Myocyte (in vitro differentiated cells): ENCODE measurements at places on chromosomes 11 and 22.

GRCh38 chr11:112103446-112103845 is 16.8 kb downstream of the SDHD start:
- DNase-seq = no peak

- DNase-seq = no peak
Measured at GRCh38 chr11:31259797-31260196, 109.7 kb downstream of the DCDC1 start.

DNA sequence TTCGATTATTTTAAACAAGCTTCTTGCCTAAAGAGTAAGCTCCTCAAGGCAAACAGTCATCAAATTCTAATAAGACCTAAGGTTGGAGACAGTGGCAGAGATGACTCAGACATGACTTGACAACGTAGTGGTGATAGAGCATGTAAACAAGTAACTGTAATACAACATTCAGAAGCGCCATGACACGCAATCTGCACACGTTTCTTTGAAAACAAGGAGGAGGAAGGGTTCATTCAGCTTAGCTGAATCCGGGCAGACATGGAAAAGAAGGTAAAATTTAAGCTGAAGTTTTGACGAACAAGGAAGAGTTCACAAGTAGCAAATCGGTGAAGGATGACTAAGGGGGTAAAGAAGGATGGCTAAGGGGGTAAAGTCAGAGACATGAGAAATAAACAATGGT is 152.4 kb upstream of the ZC3H12C start:
- peak; percentile 53 for DNase-seq

DNA sequence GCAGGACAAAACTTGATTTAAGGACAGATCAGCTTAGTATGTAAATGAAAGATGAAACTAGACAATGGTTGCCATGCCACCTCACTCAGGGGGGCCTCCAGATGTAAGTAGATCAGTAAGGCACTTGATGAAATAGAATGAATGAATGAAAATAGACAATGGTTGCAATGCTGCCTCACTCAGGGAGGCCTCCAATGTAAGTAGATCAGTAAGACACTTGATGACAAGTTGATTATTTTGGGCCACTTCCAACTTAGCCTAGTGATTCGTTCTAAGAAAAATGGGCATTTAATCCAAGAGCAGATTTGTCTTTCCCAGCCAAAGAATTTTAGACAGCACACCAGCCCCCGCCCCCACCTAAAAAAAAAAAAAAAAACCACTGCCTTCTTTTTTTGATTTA is 19.2 kb upstream of the SLC5A12 start:
- DNase-seq = no peak

DNA sequence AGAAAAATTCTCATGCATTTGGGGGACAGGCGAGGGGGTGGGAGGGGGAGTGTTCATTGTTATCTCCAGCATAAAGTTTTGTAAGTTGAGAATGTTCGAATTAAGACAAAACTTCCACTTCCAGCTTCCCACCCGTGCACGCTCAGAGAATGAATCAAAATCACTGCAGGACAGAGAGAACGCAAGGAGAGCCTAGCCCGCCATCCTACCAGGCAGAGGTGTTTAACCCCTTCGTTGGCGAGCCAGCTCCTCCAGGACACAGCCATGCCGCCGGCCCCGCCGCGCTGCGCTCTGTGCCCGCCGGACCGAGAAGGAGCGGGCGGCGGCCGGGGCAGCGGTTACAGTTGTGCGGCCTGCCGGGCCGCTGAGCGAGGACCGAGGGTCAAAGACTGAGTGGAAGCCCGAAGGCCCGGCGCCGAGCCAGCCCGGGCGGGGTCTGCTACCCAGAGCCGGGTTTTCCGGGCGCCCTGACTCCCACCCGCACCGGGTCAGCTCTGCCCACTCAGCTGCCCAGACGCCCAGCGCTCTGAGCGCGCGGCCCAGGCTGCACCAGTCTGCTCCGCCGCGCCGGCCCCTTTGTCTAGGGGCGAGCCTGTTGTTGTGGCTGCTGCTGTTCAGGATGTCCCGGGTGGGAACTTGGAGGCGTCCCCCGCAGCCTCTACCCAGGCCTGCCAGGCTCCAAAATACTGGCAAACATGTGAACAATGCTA is at the start of gene NOX4:
NOX4 (minus strand) TSS at position 395 of the 710 bp plus-strand sequence; CDS start at position 266, 129 bp downstream.
- DNase-seq = peak; percentile 8

- no peak for DNase-seq
Measured at GRCh38 chr11:56948991-56949515, 39.7 kb upstream of the OR5AK2 start.

GRCh38 chr11:18618342-18619025 is 15.7 kb downstream of the SPTY2D1 start:
- DNase-seq = no peak

DNA sequence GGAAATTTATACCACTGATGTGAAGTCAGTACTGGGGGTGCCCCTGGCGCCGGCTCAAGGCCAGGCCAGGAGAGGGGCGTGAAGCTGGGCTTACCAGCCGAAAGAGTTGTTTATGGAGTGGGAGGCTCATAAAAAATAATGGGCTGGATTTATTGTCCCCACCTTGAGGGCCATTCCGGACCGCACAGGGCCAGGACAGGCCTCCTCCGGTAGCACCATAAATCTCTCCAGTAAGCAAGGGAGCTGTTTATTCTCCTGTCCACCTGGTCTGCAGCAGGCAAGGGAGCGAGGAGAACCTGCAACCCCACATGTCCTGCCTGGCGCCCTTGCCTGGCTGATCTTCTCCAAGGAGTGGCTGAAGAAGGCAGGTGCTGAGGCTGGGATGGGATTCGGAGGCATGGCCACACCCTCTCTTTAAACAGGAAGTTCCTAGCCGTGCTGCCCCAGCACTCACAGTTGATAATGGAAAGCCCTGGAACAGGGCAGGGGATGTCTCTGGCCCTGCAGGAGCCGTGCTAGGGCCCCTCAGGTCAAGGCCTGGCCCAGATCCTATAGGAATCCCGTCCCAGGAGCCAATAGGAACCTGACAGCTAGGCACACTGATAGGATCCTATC is 65.1 kb downstream of the SCUBE1 start:
- no peak for DNase-seq

DNA sequence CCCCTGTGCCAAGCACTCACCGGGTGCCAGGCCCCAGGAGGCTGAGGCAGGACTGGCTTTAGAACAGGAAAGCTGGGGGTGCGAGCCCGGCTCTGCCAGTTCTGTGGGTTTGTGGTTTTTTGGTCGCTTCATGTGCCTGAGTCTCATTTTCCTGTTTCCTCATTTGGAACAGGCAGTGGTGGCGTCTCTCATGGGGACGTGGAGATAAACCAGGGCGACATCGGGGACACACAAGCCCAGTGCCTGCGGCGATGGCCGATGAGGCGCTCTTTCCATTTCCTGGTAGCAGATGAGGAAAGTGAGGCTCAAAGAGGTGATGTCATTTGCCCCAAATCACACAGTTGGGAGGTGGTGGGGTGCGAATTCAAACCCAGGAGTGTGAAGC is 20.8 kb upstream of the CHKA start:
- DNase-seq = no peak

DNA sequence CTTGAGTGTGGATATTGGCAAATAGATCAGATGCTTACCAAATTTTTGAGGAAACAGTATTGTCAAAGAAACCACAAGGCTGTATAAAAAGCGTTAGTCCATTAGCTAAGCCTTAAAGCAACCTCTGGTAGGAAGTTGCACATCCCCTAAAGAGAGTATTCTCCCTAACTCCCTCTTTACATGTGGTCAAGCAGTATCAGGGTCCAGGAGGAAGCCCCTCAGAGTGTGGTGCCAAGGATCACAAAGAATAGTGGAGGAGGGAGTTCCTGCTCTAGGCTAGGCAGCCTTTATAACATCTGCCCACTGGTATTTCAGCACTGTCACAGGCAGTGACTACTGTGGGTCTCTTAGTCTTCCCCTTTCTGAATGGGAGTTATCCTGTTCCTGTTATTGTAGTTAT is 18.8 kb upstream of the AMPD3 start:
- no peak for DNase-seq

DNA sequence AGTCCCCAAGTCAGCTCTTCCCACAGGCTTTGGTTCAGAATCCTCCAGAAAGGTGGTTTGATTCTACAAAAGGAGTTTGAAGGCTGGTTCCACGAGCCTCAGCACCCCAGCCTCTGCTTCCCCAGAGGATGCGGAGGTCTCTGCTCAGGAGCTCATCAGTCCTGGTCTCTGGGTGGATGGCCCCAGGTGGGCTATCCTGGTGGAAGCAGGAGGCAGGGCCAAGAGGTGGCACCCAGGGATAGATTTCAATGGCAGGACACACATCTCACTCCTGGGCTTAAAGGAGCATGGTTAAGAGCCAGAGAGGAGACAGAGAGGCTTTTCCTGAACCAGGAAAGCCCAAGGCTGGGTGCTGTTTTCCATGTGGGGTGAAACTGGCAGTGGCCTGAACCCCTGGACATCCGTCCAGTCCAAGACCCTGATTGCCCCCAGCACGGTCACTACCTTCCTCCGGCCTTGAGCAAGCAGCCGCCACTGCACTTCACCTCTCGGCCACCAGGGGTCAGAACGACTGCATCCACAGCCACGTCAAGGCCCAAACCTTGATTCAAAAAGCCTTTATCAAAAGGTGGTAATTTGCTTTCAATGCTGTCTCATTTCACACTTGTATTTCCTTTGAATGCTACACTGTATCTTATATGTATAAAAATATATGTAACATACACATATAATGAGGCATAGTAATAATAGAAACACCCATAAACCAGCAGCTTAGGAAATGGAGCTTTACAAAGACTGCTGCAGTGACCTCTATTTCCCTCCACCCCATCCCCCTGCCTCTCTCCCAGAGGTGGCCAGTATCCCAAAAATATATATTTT is 19.3 kb upstream of the FXYD2 start:
- peak; percentile 62 for DNase-seq

GRCh38 chr22:23840026-23840425 is 1.2 kb upstream of the DERL3 start:
- peak; percentile 80 for DNase-seq

DNA sequence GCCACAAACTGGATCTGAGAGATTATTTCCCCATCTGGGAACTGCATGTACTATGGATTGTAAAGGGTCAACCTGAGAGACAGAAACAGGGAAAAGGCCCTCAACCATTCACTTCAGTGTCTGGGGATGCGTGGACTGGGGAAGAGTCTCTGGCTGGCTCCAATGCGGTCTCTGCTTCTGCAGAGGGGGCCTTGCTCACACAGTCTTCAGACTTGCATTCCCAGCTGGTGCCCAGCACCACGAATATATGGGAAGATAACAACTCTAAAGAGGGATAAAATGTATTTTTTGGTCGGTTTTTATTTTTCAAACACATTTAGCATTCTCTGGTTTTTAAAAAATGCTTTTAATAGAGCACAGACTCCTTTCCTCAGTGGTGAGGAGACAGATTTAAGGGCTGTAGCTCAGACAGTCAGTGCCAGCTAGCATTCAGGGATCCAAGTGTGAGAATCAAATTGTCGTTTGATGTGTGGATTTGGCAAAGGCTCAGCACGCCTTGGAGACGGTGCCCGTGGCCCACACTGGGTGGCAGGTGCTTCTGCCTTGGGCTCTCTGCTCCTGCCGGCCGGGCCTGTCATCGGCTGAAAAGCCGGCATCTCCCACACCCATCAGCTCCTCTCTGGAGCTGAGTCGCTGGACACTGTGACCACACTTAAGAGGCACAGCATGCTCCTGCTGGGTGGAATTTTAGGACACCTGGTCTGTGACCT is 8.0 kb upstream of the EFCAB6 start:
- DNase-seq = peak; percentile 56

DNA sequence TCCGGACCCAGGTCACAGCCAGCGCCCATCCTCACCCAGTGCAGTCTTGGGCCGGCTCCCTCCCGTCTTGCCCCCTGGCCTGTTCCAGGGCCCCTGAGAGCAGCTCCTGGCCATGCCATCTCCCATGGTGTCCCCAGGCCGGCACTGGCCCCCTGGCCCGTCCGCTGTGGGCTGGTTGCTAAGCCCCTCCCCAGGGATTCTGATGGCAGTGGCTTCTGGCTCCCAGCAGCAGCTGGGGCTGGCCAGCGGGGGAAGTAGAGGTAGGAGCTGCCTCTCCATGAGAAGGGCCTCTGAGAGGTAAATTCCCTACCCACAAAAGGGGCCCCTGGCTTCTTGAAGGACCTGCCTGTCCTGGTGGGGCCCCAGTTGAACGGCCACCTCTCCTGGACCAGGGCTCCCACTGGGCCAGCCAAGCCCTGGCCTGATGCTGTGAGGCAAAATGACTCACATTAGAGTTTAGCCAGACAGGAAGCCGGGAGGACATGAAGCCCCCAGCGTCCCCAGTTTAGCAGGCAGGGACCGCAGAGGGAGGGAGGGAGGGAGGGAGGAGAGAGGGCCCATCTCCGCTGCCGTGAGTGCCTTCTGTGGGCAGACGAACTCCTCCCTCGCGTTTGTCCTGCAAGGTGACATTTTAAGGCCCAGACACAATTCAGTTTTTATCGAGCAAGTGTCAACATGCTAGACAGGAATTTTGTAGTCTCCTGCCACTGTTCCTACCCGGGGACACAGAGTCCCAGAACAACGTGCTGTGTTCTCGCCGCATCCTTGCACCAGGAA is 32.9 kb upstream of the GAL start:
- DNase-seq = no peak

DNA sequence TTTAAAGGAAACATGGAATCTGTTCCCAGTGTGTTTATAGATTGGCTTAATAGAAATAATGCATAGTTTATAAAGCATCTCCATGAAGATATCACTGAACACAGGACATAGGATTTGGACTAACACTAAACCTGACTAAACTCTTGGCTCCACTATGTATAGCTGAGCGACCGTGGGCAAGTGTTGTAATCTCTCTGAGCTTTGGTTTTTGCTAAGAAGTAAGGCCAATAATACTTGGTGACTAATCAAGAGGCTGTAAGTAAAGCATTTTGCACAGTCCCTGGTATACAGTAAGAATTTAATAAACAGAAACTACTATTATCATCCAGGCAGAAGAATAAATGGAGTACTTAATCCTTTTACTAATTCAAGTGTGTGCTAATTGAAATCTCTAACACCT is 125.5 kb upstream of the MTMR2 start:
- no peak for DNase-seq

GRCh38 chr22:38873469-38874411 is 1.7 kb upstream of the CBX6 start:
- no peak for DNase-seq

- peak; percentile 14 for DNase-seq
Measured at GRCh38 chr11:2298795-2299761, 2.6 kb downstream of the C11orf21 start.

DNA sequence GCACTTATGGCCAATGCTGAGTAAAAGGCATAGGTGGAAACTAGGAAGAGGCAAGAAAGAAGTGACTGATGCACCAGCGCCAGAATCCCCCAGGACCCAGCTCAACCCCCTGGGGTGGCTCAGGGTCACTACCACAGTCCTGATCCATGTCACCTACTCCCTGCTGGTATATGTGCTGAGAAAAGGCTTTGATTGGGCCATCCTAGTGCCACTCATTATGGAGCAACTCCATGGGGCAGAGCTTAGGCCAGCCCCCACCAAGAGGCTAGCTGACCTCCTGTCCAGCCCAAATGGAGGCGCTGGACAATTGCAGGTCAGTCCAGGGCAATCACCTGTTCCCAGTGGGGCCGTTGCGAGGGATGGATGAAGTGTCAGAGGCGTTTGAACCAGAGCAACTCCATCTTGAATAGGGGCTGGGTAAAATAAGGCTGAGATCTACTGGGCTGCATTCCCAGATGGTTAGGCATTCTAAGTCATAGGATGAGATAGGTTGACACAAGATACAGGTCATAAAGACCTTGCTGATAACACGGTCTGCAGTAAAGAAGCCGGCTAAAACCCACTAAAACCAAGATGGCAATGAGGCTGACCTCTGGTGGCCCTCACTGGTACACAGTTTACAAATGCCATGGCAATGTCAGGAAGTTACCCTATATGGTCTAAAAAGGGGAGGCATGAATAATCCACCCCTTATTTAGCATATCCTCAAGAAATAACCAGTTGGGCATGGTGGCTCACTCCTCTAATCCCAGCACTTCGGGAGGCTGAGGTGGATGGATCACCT is 20.6 kb upstream of the DAGLA start:
- no peak for DNase-seq
